ENCODE measurements at places on chromosomes 4 and X.

GRCh38 chrX:24918715-24919114 is 97.0 kb downstream of the ARX start:
- no peak for DNase-seq

- no peak for DNase-seq
Observed at GRCh38 chrX:5876984-5877596, 351.6 kb downstream of the NLGN4X start.

GRCh38 chr4:152094970-152095700 is 334.3 kb upstream of the GATB start:
- DNase-seq: no peak

- DNase-seq: no peak
Observed at GRCh38 chrX:17214962-17215361, 160.0 kb upstream of the NHS start.

DNA sequence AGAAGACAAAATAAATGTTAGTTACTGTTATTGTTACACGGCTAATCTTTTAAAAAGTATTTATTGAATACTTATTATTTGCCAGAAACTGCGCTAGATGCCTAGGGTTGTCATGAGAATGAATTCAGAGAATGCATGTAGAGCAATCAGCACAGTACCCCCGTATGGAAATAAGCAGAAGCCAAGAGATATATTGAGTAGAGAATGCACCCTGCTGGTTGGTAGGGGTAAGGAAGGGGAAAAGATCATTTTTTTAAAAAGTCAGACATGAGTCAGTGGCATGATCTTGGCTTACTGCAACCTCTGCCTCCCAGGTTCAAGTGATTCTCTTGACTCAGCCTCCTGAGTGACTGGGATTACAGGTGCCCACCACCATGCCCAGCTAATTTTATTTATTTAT is 13.1 kb upstream of the DRP2 start:
- no peak for DNase-seq

DNA sequence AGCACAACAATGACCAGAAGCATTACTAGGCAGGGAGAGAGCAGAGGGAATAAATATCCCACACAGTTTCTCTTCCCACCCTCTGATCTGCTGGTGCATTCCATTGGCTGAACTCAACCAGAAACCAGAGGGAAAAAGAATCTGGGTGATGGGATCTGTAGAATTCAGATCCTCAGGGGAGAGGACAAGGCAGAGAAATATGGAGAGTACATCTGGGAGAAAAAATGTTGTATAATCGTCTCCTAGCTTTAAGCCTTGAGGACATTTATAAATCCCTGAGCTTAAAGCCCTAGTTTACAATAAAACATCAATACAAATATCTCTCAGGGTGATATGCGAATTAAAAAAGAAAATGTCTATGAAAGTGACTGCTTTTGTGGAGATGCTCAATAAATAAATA is 368.1 kb upstream of the MAD2L1 start:
- no peak for DNase-seq

DNA sequence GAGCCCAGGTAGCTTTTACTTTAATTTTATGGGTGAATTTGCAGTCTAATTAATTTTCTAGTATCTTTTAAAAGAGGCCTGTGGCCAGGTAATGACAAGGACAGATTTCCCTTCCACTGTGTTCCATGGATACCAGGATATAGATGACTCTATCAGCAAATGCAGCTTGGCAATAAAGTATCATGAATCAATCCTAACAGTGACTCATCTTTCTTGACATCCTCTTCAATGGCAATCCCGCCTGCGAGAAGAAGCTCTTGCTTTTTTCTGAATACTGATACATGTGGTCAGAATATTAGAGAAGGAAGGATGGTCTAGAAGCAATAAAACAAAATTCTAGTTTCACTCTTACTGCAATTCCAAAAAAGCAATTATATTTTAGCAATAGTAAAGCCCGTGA is 267.8 kb downstream of the DTHD1 start:
- DNase-seq: no peak
